ENCODE measurements at places on chromosomes 3 and 15.

- no peak for DNase-seq
Measured at GRCh38 chr3:26590919-26591484, 31.6 kb upstream of the LRRC3B start.

DNA sequence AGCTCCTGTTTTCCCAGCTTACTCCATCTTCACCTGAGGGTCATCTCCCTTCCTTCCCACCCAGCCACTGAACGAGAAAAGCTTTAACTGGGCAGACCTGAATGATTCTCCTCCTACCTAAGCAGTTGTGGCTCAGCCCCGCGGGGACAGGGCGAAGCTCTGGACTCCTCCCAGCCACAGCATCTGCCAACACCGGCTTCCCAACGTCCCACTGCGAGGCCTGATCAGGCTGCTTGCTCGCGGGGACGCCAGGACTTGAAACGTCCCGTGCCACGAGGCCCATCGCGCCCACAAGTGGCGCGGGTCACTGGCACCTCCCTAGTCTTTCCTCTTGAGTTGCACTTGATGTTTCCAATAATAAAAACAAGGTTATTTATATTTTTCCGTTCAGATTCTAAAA is at the start of gene SPATA16:
SPATA16 (minus strand) TSS at position 250 of the 400 bp plus-strand sequence. CDS start 23,504 bp downstream, outside the sequence.
- DNase-seq: no peak

GRCh38 chr3:51908026-51908425 is 4.9 kb upstream of the IQCF1 start:
- no peak for DNase-seq

DNA sequence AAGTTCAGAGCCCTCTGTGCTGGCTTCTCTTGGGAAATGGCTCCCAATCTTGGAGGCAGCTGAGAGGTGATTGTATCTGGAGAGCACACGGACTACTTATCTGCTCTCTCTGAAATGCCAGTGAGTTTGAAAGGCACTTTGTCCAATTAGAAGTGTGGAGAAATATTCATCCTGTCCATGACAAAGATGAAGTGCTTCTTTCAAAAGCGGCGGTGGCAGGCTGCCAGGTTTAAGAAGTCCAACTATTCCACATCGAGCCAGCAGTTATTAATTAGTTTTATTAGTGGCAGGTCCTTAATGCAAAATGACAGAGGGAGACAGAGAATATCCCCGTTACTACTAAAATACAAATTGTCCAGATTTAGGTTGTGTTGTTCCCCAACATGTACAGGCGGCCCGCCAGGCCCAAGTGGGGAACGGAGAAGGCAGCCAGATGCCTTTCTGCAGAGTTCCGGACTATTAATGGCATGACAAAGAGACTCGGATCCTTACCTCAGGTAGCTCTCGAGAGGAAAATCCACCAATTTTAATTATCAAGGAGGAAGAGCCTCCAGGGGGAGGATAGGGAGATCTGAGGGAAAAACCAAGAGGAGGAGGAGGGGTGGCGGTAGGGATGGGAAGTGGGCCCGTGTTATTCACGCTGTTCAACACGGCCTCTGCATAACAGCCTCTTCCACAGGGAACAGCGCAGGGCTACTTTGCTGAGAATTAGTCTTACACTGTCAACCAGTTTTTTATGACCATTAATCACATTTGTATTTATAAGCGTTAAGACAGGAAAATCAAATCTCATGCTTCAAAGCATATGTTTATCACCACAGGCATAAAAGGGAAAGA is 42.0 kb downstream of the RORA start:
- no peak for DNase-seq

DNA sequence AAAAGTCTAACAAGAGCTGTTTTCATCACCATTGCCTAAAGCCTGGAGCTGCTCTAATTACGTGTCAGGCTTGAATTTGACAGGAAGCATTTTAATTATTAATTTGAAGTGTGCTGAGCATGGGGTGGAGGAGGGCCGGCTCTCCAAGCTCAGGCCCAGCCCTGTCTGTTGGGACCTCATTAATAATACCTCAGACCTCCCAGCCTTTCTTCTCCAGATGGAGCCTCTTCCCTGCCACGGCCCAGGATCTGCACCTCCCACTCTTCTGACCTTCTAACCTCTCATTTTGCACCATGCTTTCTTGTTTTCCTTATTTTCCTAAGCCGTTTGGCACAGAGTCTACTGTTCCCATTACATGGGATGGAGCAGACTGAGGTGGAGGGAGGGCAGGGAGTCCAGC is 30.0 kb downstream of the INSYN1 start:
- no peak for DNase-seq

- no peak for DNase-seq
Measured at GRCh38 chr3:182108371-182108770, 396.6 kb downstream of the SOX2 start.

GRCh38 chr3:15207836-15208504 is 1.9 kb downstream of the CAPN7 start:
- DNase-seq: no peak

DNA sequence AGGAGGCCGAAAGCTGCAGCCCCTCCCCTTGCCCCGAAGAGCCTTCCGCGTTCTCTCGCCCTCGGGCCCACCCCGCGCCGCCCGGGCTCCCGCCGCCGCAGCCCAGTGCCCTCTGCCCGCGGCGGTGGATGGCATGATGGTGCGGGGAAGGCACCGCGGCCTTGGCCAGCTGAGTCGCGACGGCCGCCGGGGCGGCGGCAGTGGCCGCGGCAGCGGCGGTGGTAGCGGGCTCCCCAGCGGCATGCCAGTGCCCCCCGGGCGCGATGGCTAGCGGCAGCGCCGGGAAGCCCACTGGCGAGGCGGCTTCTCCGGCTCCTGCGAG is 1.2 kb downstream of the TLNRD1 start:
- DNase-seq: no peak

DNA sequence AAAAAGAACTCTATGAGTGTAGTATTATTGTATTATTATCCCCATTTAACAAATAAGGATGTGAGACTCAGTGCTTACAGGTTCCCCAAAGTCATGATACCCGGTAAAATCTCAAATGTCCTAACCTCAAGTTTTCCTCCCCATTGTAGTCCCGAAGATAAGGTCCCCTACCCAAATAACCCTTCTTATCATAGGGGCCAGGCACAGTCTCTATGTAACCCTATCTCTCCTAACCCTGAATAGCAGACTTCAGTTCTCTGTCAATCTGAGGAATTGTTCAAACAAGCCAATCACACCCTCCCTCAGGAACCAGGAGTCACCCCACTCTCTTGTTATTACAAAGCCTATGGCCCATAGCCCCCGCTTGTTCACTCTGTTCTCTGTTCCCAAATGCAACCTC is 10.5 kb upstream of the SUSD5 start:
- no peak for DNase-seq

- peak; percentile 83 for DNase-seq
Measured at GRCh38 chr15:80804970-80805495, 25.9 kb downstream of the CEMIP start.

DNA sequence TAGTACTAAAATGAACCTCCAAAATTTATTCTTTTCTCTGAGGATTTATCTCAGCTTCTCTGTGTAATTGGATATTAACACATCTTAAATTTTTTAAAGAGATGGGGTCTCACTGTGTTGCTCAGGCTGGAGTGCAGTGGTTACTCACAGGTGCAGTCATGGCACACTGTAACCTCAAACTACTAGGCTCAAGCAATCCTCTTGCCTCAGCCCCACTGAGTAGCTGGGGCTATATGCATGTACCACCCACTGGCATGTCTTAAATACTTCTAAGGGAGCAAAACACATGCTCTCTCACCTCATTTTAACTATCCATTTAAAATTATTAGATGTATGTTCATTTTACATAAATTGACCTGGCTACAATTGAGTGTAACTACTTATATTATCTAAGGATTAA is 11.3 kb upstream of the TMEM87A start:
- no peak for DNase-seq

GRCh38 chr15:27418726-27419125 is 447.7 kb downstream of the GABRG3 start:
- no peak for DNase-seq

DNA sequence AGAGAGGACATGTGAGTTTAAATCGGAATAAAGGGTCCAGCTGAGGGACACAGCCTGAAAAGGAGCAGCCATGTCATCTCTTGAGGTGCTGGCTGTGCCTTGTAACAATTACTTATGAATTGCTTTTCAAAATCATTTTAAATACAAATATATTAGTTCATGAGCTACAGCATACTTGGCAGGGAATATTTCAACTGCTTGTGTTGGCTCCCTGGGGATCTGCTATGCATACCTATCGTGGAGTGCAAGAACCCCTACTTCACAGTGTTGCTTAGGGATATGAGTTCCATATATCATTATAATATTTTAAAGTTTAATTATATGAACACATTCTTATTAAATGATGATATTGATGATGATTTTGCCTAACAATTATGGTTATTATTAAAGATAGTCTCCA is 19.1 kb upstream of the P2RY14 start:
- no peak for DNase-seq

GRCh38 chr15:64361259-64361658 is 5.3 kb upstream of the CSNK1G1 start:
- no peak for DNase-seq

- DNase-seq: no peak
Measured at GRCh38 chr15:40044717-40045571, 6.0 kb upstream of the SRP14 start.

DNA sequence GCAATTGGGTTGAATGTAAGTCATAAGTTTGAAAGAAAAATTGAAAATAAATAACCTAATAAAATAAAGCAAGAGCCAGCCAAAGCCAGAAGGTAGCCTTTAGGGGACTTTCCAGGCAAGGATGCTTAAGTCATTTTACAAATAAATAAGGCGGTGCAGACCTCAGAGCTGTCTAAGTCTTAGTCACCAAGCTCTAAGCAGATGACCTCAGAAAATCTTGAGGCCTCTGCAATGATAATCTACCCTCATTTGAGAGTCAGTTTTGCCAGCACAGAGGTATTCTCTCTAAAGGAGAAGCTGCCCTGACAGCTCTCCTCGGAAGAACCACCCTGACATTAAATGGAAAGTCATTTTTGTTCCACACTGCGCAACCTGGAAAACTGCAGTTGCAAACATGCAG is 113.9 kb downstream of the OXNAD1 start:
- DNase-seq: no peak

GRCh38 chr15:26590676-26591075 is 182.2 kb downstream of the GABRB3 start:
- DNase-seq: no peak

DNA sequence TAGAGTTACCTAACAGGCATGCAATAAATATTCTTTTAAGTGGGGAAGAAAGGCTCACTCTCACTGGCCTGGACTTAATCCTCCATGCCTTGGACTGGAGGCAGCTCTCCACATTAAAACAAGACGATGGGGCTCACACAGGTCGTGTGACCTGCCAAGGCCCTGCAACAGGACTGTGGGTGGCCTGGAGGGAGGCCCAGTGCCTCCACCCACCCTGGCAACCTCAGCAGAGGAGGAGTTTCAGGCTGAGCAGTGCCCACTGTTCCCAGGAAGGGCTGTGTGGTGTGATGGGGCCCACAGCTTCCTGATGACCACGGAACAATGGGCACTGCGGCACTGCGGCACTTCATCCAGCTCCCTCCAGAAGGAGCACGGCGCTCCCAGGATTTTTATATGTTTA is 5.5 kb downstream of the UROC1 start:
- no peak for DNase-seq

DNA sequence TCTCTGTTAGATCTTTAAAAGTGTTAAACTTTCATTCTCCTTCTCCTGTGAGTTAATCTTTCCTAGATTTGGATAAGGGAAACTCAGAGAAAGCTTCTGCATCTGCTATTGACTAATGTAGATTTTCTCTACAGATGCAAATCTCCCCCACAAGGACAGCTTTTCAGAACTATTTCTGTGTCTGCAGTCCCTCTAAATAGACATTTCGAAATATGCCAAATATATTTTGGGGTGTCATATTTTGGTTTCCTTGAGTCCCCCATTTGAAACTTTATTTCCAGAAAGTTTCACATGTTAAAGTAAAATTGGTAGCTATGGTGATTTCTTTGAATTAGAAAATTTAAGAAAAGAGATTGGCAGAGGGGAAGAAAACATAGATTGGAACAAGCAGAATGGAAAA is 852.3 kb upstream of the ALCAM start:
- no peak for DNase-seq

DNA sequence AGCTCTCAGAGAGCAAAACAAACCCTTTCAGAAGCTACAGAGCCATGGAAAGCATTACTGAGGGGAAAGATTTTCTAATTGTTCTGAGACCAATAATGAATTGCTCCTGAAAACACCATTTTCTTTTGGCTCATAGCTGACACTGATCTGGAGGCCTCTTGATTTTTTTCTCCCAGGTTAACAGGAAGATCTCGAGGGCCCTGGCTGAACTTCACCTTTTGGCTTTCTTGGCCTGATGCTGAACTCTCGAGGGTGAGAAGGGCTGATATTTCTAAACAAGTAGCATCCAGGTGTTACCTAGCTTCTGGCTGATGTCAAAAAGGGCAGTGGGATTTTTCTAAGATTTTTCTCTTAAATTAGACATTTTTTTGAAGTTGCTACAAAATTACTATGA is 19.9 kb upstream of the NFKBIZ start:
- no peak for DNase-seq

GRCh38 chr15:64216196-64216595 is 53.4 kb upstream of the PPIB start:
- no peak for DNase-seq

- peak; percentile 10 for DNase-seq
Measured at GRCh38 chr15:39641191-39641889, 60.5 kb downstream of the THBS1 start.

DNA sequence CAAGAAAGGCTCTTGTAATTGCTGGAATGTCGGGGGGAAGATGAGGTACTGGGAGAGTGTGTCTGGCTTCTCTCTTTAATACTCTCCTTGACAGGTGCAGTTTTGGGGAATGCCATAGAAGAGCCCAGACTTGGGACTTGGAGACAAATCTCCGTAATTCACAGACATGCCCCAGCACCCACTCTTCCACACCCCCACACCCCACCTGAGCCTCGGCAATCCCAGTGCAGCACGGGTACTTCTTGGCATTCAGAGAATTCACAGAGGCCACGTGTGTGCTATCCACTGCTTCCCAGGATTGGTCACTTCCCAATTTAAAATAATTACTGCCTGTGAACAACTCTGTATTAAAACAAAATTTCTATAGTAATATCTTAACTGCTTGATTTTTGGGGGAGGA is 43.9 kb downstream of the TRIM71 start:
- DNase-seq: no peak

- no peak for DNase-seq
Measured at GRCh38 chr3:127342735-127343134, 54.9 kb upstream of the PRR20G start.

- DNase-seq: no peak
Measured at GRCh38 chr3:30586096-30586805, 20.1 kb upstream of the TGFBR2 start.

- DNase-seq: no peak
Measured at GRCh38 chr3:56189536-56189935, 278.7 kb downstream of the ERC2 start.

- DNase-seq: no peak
Measured at GRCh38 chr15:75095594-75095993, 72.2 kb downstream of the PPCDC start.

GRCh38 chr3:73695841-73696240 is 71.1 kb upstream of the PDZRN3 start:
- no peak for DNase-seq

- no peak for DNase-seq
Measured at GRCh38 chr3:18401300-18401961, 23.7 kb downstream of the SATB1 start.

- DNase-seq: no peak
Measured at GRCh38 chr3:127105587-127105986, 87.3 kb upstream of the PRR23E start.

Data from SHP77 treated with DMSO at 0.1 percent for 48 hours (cell line).